ENCODE measurements at places on chromosomes 5 and 9. TPM values are rescaled to one million over a fixed set of nuclear protein-coding genes. Genes with fewer than 3 reads are reported as not detected.

IL9 gene
- polyA plus RNA-seq = not detected

SLC1A3 gene
- 2.2 TPM for polyA plus RNA-seq

F2R gene
- polyA plus RNA-seq = 324 TPM

PLAC8L1 gene
- 0.15 TPM for polyA plus RNA-seq

SREK1 gene
- 42.7 TPM for polyA plus RNA-seq

WDR31 gene
- polyA plus RNA-seq = 1.5 TPM

PCDH12 gene
- not detected for polyA plus RNA-seq

CDX1 gene
- 0.30 TPM for polyA plus RNA-seq

NTRK2 gene
- polyA plus RNA-seq = not detected

IFNA14 gene
- not detected for polyA plus RNA-seq

SARDH gene
- polyA plus RNA-seq = 2.2 TPM

CATSPER3 gene
- 0.22 TPM for polyA plus RNA-seq

PDZD2 gene
- 0.40 TPM for polyA plus RNA-seq

ANKH gene
- polyA plus RNA-seq = 14.3 TPM

CTXN3 gene
- not detected for polyA plus RNA-seq

B4GALT7 gene
- polyA plus RNA-seq = 18.3 TPM

NUTM2F gene
- polyA plus RNA-seq = not detected

GDNF gene
- 2.8 TPM for polyA plus RNA-seq

STK32A gene
- 0.12 TPM for polyA plus RNA-seq

ENTPD8 gene
- not detected for polyA plus RNA-seq

BRIX1 gene
- 49.2 TPM for polyA plus RNA-seq

PIP5KL1 gene
- polyA plus RNA-seq = 1.2 TPM

PAEP gene
- not detected for polyA plus RNA-seq

CNTFR gene
- not detected for polyA plus RNA-seq

BASP1 gene
- 227 TPM for polyA plus RNA-seq

OR13C9 gene
- polyA plus RNA-seq = not detected

SLC34A1 gene
- not detected for polyA plus RNA-seq

FBP2 gene
- polyA plus RNA-seq = not detected

TOR4A gene
- 14.1 TPM for polyA plus RNA-seq

DYNC2I2 gene
- polyA plus RNA-seq = 10.9 TPM

LSM11 gene
- 2.5 TPM for polyA plus RNA-seq

FUT7 gene
- not detected for polyA plus RNA-seq

CD14 gene
- 0.29 TPM for polyA plus RNA-seq

ITGA2 gene
- 58.2 TPM for polyA plus RNA-seq

FAM120A gene
- 72.6 TPM for polyA plus RNA-seq

MTMR12 gene
- polyA plus RNA-seq = 15.7 TPM

CDH18 gene
- polyA plus RNA-seq = 0.19 TPM

PLK2 gene
- polyA plus RNA-seq = 229 TPM

PCDHA13 gene
- not detected for polyA plus RNA-seq

C7 gene
- polyA plus RNA-seq = 17.1 TPM

DND1 gene
- polyA plus RNA-seq = 0.14 TPM

CDKN2B-AS1 gene
- polyA plus RNA-seq = 2.8 TPM

AHRR gene
- polyA plus RNA-seq = 24.6 TPM

FRMPD1 gene
- polyA plus RNA-seq = not detected

LCN12 gene
- polyA plus RNA-seq = not detected

PCDHA1 gene
- 0.09 TPM for polyA plus RNA-seq

TOR1B gene
- 31.0 TPM for polyA plus RNA-seq

CER1 gene
- polyA plus RNA-seq = not detected

DCTN3 gene
- 97.6 TPM for polyA plus RNA-seq

MAPKAP1 gene
- polyA plus RNA-seq = 140 TPM

PCDHA9 gene
- polyA plus RNA-seq = 0.02 TPM

ACOT12 gene
- 0.56 TPM for polyA plus RNA-seq

WNT8A gene
- not detected for polyA plus RNA-seq

Measured in AG04450 (cell line).